ENCODE measurements at places on chromosomes 16 and 17.

DNA sequence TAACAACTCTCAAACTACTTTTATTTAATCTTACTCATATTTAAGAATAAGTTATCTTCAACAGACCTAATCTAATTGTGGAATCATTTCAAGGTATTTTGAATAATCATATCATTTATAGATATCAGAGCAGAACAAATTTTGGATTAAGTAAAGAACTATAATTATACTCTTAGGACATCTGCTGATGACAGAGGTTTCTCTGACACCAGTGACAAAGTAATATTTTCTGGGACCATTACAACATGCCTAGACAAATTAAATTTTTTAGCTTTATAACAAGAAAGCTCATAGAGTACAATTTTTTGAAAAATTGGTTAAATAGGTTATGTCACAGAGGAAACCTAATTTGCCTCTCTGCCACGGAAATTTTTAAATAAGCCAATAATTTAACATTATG, 30.5 kb downstream of the C16orf87 start:
- no peak for DNase-seq

DNA sequence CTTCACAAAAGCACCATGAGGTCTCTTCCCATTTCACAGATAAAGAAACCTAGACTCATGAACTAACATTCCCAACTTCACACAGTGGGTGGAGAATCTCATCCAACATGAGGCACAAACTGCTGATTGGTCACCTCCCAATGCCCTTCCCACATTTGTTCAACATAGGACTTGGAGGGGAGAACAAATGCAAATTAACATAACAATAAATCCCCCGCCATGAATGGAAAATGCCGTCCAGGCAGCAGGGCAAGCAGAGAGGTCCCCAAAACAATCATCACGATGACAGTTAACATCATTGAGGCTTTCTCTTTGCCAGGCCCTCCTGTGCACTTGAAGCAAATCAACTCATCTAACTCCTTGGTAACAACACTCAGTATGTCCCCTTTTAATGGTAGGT, 185.3 kb downstream of the TMEM132E start:
- no peak for DNase-seq

DNA sequence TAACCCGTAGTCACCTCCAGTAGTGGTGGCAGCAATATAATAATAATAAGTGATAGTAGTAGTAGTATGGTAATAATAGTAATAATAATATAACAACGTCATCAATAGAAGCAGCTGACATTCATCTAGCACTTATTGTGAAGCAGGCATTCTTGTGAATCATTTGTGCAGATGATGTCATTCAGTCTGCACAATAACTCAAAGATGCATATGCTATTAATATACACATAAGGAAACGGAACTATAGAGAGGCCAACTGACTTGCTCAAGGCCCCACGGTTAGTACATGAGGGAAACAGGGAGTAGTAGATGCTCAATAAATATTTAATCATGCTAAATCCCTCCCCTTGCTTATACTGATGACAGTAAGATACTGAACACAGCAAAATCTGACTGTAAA, 35.4 kb upstream of the GAN start:
- no peak for DNase-seq

GRCh38 chr17:1492249-1493206, at the start of gene MYO1C:
Gene MYO1C (minus strand): TSS chr17:1492686. CDS start chr17:1492487, 199 bp downstream.
- no peak for DNase-seq

GRCh38 chr16:74455619-74456289, 34.5 kb upstream of the CLEC18B start:
- DNase-seq: no peak

GRCh38 chr17:46151762-46152161, 41.5 kb downstream of the KANSL1 start:
- no peak for DNase-seq

DNA sequence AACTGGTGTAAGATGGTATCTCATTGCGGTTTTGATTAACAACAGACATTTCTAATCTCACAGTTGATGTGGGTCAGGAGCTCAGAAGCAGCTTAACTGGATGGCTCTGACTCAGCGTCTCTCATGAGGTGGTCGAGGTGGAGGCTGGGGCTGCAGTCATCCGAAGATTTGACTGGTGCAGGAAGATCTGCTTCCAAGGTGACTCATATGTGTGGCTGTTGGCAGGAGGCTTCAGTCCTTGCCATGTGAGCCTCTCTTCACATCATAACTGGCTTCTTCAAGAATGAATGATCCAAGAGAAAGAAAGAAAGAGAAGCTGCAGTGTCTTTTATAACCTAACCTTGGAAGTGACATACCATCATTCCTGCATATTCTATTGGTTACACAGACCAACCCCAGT, 376.1 kb downstream of the SEC14L1 start:
- DNase-seq: no peak

GRCh38 chr17:7992924-7993323, 9.5 kb upstream of the GUCY2D start:
- no peak for DNase-seq
